ENCODE measurements at places on chromosomes 12 and 14. TPM values are rescaled to one million over a fixed set of nuclear protein-coding genes. Genes with fewer than 3 reads are reported as not detected.

- no peak for DNase-seq
These were observed 3.7 kb downstream of the HOXC10 start for GRCh38 chr12:53988541-53989226.

DNA sequence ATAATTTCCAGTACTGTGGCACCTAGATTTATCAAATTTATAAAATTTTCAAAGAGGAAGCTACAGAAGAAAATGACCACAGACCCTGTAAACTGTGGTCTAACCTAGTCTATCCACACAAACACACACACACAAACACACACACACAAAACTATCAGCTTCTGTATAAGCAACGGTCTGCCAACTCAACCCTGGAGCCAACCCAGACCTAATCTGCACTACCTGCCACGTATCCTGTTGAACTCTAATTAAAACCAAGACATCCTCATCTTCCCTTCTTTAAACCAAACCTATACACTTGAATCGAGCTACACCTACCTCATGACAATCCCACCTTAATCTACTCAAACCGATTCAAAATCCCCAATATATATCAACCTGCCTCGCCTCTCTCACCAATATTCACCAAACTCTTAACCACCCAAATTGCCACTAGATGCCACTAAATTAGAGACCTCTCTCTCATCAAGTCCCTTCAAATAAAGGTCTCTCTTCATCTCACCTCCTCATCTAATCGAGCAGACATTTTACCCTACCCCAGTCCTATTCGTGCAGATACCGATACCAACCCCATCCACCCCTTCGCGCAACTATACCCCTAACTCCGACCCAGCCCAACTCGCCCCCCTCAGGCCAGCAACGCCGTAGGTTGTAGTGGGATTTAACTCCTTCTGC lies 808 bp downstream of the ACIN1 start:
- no peak for DNase-seq

Gene SLC25A47
- 0.24 TPM for total RNA-seq

Gene COX8C
- total RNA-seq = not detected
